T follicular helper cell (primary cell): ENCODE measurements at places on chromosomes 3 and 15.

DNA sequence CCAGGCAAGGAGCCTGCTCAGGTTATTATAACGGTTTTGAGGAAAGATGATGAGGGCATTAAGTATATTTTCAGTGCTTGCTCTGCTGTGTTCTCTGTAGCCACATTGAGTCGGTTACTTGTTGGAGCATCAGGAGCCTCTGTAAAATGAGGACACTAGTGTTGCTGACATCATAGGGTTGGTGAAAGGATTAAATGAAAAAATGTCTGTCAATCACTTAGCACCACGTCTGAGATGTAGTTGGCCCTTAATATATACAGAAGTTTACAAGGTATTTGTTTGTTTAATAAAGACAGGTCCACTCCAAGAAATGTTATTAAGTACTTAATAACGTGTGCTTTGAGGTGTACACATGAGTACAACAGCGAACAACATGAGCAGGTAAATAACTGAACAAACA lies 735 bp upstream of the SLC25A26 start:
- no peak for DNase-seq

DNA sequence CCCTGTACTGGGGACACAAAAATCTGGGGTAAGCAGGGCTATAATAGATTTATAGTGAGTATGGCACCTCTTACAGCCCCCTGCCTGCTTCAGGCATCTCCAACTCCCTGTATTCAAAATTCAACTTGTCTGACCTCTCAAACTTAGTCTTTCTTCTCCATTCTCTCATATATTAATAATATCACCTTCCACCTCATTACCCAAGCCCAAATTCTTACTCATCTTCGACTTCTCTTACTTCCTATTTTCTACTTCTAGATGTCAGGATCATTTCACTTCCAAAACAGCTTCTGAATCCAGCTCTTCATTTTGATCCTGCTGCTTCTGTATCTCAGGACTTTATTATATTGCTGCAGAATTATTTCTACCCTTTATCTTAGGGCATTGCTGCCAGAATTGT lies 290.7 kb downstream of the CHST2 start:
- DNase-seq: no peak

- DNase-seq: no peak
Measured at GRCh38 chr3:150255826-150256225, 152.3 kb upstream of the TSC22D2 start.

DNA sequence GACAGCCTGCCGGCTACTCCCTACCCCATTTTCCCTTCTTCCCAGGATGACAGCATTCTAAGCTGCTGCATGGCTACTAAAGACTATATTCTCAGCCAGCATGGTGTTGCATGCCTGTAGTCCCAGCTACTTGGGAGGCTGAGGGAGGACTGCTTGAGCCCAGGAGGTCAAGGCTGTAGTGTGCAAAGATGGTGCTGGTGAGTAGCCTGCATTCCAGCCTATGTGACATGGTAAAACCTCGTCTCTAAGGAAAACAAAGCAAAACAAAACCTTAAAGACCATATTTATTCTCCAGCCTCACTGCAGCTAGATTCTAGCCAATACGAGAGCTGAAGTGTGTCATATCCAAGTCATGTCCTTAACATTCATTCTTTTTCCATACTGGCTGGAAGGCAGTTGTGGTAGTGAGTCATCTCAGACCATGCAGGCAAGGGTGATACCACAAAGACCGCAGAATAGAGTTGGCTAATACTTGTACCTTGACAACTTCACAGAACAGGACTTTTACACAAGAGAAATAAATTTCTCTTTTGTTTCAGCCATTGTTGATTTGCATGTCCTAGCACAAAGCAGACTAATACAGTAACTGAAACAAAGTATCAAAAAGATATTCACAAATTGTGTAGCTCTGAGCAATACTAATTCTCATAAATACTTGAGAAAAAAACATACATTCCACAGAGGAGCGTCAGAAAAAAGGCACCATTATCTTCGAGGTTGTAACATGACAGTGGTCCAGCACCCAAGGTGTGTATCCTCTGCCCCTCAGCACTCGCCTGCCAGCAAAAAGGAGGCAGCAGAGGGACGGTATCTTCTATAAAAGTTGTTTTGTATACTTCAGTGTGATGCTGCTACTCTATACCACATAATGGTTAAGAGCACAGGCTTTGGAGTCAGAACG lies 14.8 kb downstream of the PBRM1 start:
- no peak for DNase-seq

- no peak for DNase-seq
Measured at GRCh38 chr15:40253167-40253790, 14.4 kb downstream of the PAK6 start.

DNA sequence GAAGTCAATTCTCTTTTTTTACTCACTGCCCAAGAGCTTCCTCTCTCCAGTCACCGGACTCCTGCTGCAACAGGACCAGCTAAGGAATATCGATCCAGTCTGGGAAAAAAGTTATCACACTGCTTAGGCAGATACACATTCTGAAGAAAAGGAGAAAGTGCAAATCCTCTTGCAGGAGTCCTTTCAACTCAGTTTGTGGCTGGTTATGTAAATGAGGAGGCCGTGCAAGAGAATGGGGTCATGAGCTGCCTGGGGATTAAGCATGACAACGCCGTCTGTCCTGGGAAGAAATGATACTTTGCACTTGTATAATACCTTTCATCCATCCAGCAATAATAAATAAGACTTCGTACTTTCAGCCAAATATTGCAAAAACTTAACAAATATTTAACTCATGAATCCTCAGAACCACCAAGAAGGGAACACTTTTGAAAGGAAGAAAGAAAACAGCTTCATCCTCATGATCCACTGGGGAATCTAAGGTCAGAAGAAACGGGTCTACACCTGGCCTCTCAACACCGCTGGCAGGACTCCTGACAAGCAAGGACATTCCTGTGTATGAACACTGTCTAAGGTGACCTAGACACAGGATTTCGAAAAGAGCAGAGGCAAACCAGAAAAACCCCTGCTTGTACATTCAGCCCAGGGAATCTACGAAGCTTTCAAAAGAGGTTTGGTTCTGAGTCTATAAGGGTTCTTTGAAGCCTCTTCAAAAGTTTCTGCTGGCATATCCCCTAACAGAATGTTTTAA lies 13.1 kb upstream of the WWTR1 start:
- DNase-seq: no peak

GRCh38 chr3:149941946-149942345 lies 28.7 kb downstream of the PFN2 start:
- DNase-seq: no peak

DNA sequence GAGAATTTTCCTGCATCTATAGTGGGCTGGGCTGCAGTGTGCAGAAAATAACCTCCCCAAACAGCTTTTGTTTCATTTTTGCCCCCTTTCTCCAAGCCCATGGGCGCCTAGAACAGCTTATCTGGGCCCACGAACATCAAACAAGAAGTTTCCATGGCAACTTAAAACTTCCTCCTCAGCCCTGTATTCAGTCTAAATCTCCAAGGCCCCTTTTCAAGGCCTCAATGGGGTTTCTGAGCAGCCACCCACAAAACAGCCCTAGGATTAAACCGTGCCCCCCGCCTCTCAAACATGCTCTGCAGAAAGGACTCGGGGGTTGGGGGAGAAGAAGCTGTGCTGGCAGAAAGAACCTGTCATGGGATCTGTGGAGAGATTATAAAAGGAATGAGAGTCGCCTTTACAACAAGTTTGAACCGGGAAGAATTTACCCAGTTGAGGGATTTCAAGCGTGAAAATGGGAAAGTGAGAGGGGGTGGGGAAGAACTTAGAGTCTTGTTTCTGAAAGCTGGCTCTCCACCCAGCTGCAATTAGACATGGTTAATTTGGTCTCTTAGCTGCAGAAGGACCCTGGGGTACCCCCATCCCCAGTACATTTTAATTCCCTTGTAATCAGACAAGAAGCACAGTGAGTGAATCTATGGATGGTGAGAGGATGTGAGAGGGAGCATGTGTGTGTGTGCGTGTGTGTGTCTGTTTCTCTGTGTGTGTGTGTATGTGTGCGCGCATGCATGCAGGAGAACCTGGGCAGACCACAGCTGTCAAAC lies 4.3 kb upstream of the FAM107A start:
- DNase-seq: no peak

GRCh38 chr3:180048840-180049239 lies 12.1 kb upstream of the PEX5L start:
- DNase-seq: no peak

GRCh38 chr15:63603516-63603915 lies 6.3 kb downstream of the FBXL22 start:
- no peak for DNase-seq

GRCh38 chr3:141431411-141432378 lies 55.1 kb upstream of the RASA2 start:
- DNase-seq: no peak

DNA sequence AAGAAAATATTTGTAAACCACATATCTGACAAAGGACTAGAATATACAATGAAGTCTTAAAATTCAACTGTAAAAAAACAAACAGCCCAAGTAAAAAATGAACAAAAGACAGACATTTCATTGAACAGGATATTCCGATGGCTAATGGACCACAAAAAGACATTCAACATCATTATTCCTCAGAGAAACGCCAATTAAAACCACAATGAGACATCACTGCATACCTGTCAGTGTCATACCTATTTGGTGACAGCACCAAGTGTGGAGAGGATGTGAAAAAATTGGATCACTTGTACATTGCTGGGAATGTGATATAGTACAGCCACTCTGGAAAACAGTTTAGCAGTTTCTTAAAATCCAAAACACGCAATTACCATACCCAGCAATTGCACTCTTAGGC lies 29.9 kb upstream of the TJP1 start:
- DNase-seq: no peak

GRCh38 chr15:101332061-101332467 lies 37.0 kb upstream of the SNRPA1 start:
- no peak for DNase-seq

GRCh38 chr15:29125382-29126207 lies 144.0 kb downstream of the NSMCE3 start:
- no peak for DNase-seq

DNA sequence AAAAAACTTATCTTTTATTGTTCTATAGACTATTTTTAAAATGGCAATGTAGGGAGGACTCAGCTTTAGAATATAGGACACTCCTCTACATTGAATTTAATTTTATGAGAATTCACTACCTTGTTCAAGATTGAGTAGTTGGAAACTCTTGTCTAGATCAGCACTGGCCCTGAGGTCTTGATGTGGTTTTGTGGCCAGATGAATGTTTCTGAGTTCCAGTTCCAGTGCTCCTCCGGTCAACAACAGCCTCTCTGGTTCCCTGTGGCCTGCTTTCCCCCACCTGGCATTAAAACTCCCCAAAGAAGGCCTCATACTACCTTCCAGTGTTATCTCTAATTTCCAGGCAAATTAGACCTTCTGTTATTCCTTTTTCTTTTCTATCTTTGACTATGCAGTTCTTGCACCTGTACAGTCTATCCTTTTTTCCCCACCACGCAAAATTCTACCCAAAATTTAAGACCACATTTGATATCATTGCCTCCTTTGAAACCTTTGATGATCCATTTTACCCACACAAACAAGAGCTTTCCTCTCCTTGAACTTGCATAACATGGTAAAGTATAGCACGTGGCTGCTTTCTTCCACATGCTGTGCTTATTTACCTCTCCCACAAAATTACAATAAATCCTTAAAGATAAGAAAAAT lies 9.6 kb upstream of the ANP32A start:
- no peak for DNase-seq

DNA sequence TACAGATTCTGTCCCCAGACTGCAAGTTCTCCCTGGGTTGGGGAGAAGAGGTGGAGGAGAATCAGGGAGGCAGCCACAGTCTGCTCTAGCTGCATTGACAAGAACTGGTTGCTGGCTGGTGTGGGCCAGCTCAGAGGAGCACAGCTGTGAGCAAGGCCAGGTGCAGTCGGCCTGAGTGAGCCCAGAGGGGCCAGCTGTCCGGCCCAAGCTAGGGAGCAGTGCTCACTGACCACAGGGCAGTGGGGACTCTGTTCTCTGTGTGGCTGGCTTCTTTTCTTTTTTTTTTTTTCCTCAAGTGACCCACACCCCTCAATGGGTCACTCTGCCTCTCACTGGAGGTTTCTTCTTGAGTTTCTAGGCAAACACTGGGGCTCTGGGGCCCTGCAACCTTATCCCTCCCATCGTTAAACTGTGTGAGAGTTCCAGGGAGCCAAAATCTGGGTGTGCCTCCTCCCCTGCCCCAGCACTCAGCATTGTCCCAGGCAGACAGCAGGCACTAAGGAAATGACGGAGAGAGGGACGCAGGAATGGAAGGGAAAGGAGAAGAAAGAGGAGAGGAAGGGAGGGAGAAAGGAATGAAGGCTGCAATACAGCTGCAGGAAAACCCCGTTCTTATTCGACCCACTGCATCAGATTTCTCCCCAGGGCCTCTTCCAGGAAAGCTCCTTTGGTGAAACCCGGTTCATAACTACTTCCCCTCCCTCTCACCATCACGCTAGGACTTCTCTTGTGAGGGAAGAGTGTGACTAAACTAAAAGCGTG lies 37.7 kb upstream of the HES1 start:
- no peak for DNase-seq

- no peak for DNase-seq
Measured at GRCh38 chr15:57890351-57890750, 175.2 kb downstream of the ALDH1A2 start.

DNA sequence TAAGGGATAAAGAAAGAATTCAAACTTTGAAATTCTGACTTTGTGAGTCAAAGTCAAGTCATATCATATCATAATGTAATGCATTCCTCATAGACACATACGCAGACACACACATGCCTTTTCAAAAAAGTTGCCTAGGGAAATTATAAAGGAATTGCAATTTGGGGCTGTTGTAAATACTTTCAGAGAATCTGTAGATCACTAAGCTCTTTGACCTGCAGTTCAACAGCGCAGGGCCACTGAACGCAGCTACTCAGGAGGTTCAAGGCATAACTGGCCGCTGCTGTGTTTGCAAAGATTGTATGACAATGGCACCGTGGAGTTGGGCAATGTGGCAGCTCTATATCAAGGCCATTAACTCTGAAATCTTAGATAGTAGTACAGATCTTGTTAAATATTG lies 188.4 kb upstream of the THRB start:
- no peak for DNase-seq

DNA sequence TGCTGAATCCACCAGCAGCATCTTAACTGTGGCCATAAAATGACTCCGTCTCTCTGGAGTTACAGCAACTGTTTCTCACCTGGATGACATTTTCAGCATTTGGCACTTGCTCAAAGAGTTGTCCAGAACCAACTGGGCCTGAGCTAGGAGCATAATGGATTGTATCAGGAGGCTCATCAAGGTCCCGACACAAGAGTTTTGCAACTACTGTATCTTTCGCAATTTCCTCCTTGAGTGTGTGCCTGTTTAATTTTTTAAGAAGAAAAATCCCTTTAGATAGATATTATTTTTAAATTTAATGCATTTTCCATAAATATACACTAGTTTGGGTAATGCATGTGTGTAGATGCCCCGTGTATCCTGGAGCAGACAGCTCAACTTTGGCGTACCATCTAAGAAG lies 44.3 kb upstream of the C3orf49 start:
- DNase-seq: no peak

DNA sequence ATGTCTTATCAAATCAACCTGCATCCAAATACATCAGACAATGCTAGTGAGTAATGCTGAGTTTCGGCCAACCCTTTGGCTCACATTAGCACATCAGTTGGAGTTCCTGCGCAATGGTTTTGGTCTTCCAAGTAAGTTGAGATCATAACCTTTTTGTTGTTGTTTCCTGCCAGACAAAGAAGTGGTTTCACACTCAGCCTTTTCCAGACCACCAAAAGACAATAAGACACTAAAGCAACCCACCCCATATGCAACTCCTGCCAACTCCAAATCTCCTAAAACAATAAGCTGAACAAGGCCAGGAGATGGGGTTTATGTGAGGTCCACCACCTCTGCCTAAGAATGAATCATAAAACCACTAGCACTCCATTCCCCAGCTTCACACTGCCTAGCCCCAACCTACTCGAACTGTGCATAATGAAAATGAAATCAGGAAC lies 177.0 kb downstream of the ERC2 start:
- no peak for DNase-seq
